Upper lobe of left lung (tissue), 6 donors: ENCODE measurements at places on chromosomes 3 and 15. TPM values are rescaled to one million over a fixed set of nuclear protein-coding genes. Genes with fewer than 3 reads are reported as not detected.

DNA sequence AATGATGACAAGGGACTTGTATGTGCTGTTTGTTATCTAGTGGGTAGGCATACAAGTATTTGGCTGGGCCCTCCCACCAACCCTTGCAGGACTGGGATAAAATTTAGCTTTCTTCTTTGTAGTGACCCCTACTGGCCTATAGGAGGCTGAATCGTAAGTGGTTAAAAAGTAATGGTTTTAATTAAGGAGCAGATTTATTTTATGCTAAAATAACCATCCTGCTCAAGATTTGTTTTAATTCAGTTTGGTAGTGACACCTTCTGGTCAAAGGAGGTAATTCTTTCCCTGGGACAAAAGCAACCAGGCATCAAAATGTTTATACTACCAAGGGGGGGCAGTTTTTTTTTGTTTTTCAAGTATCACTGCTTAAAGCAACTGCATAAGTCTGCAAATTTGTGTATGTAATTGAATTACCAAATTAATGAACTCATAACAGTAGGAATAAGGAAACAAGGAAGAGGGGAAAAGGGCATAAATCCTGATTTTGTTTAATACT lies 70.7 kb downstream of the TOP2B start:
- no peak overlapping the region for H3K4me3 ChIP-seq
- H3K27me3 ChIP-seq, result no peaks in the 10 kb centered on the region
- peaks cover 43% of the 10 kb centered on the region for H3K4me1 ChIP-seq
- peaks cover 27% of the 10 kb centered on the region for H3K36me3 ChIP-seq
- no peak for DNase-seq
- H3K27ac ChIP-seq, result no peak overlapping the region

- H3K27ac ChIP-seq, result peak overlapping the region; percentile 91
- peak; percentile 96 for DNase-seq
- no peaks in the 10 kb centered on the region for H3K36me3 ChIP-seq
- H3K4me1 ChIP-seq, result peaks cover 54% of the 10 kb centered on the region
Measured at GRCh38 chr3:45593708-45594601, 596 bp upstream of the LIMD1 start.

DNA sequence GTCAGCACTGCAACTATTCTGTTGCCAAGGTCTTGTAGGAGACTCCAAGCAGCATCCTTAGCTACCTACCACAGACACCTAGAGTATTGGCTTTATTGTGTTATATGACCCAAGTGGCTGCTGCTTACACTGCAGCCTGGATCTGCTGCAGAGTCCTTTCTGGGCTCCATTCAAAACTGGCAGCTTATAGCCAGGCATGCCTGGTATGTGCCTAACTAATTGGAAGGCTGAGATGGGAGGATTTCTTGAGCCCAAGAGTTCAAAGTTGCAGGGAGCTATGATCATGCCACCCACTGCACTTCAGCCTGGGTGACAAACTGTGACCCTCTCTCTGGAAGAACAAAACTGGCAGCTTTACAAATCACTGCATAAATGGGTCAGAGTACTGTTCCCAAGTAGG lies 8.6 kb downstream of the NDUFB4 start:
- peaks cover 1% of the 10 kb centered on the region for H3K4me1 ChIP-seq
- H3K4me3 ChIP-seq, result no peak overlapping the region
- H3K36me3 ChIP-seq, result peaks cover 8% of the 10 kb centered on the region
- H3K27me3 ChIP-seq, result no peaks in the 10 kb centered on the region

GRCh38 chr15:88982304-88982945 lies 69.2 kb upstream of the MFGE8 start:
- DNase-seq, result no peak
- no peaks in the 10 kb centered on the region for H3K27me3 ChIP-seq
- H3K4me1 ChIP-seq, result no peaks in the 10 kb centered on the region
- no peak overlapping the region for H3K4me3 ChIP-seq

- H3K27ac ChIP-seq, result no peak overlapping the region
- no peak for DNase-seq
- no peak overlapping the region for H3K4me3 ChIP-seq
- H3K36me3 ChIP-seq, result no peaks in the 10 kb centered on the region
Measured at GRCh38 chr3:129890891-129891290, 2.6 kb downstream of the TMCC1 start.

FOXB1 gene
- not detected for total RNA-seq

INSYN1 gene
- total RNA-seq, result 3.1 TPM

DNA sequence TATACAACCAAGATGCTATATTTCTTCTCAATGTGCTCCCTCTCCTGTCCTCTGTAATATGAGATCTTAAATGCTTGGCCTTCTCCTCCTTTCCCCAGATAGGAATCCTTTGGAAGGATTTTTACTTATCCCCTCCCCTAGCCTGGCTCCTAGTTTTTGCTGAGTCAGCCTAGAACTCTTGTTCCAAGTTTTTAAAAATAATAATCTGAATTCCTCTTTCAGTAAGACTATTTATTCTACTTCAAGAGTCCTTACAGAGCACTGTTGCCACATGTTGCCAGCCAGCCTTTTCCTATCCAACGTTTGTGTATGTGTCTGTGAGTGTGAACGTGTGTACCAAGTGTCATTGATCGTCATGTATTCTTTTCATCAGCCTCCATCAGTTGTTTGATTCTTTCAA lies 11.0 kb upstream of the KCNMB2 start:
- H3K27me3 ChIP-seq, result no peaks in the 10 kb centered on the region
- no peaks in the 10 kb centered on the region for H3K36me3 ChIP-seq
- no peak overlapping the region for H3K27ac ChIP-seq
- no peak for DNase-seq
- H3K4me3 ChIP-seq, result no peak overlapping the region

DNA sequence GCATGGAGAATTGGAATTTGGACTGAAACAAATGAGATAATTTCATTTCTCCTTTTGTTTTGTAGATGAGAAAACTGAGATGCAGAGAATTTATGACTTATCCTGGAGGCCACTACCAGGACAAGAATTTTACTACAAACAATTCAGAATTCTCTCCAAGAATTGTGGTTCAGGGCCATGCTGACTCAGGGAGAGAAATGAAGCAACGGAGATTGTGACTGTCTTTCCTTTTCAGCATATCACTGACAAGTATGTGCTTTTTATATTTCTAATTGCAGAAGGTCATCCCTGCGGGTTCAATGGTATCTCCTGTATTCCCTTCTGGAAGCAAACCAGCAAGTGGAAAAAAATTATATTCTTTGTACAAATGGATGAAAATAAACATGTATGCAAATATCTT lies 170.8 kb upstream of the MITF start:
- H3K27me3 ChIP-seq, result no peaks in the 10 kb centered on the region
- DNase-seq, result no peak
- H3K27ac ChIP-seq, result no peak overlapping the region
- H3K4me1 ChIP-seq, result no peaks in the 10 kb centered on the region

GRCh38 chr3:127409421-127410136 lies 121.7 kb upstream of the PRR20G start:
- H3K4me1 ChIP-seq, result peaks cover 16% of the 10 kb centered on the region
- H3K4me3 ChIP-seq, result no peak overlapping the region
- H3K27me3 ChIP-seq, result no peaks in the 10 kb centered on the region
- no peaks in the 10 kb centered on the region for H3K36me3 ChIP-seq
- peak; percentile 11 for DNase-seq

DNA sequence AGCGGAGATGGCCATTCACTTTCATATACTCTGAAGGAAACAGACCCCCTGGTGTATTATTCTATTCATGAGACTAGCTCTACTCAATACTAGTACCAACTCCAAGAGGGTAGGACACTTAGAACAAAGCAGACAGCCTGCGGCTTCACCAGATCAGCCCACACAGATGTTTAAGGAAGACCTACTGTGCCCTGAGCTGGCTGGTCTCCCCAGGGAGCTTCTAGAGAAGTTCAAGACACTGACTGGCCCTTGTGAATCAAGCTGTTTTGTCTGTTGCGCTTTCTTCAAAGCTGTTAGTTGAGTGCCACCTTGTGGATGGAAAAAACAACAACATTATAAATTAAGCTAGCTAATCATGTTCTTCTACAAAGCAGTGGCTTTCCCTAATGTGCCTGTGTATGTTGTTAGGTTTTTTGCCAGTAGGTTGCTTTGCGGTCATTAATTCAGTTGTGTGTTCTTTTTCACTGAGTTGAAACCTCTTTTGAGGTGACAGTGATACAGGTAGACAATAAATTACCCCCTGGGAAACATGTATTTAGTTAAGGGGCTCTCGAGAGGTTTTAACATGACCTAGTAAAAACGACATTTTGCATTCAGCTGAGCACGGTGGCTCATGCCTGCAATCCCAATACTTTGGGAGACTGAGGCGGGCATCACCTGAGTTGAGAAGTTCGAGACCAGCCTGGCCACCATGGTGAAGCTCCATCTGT lies 64.2 kb upstream of the MYZAP start:
- H3K27ac ChIP-seq, result no peak overlapping the region
- no peak overlapping the region for H3K4me3 ChIP-seq
- no peaks in the 10 kb centered on the region for H3K27me3 ChIP-seq
- H3K36me3 ChIP-seq, result peaks cover 8% of the 10 kb centered on the region

CIDEC gene
- total RNA-seq, result not detected

DNA sequence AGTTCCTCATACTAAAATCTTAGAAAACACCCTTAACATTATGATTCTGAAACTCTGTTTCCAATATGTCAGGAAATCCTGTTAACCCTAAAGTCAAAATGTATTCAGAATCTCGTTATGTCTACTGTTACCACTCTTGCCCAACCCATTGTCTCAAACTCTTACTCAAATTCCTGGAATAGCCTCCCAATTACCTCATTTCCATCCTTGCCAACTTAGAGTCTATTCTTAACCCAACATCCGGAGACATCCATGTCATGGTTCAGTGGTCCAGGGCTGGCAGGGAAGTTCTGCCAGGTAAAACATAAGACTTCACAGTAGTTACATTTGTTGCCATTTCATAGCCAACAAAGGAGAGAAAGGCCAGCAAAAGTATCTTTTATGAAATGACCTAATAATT lies 593.9 kb downstream of the PYDC2 start:
- H3K36me3 ChIP-seq, result no peaks in the 10 kb centered on the region
- no peak for DNase-seq
- no peaks in the 10 kb centered on the region for H3K4me1 ChIP-seq
- H3K4me3 ChIP-seq, result no peak overlapping the region
- no peak overlapping the region for H3K27ac ChIP-seq
- H3K27me3 ChIP-seq, result no peaks in the 10 kb centered on the region

CYP1A2 gene
- 0.15 TPM for total RNA-seq

GRCh38 chr3:12440927-12441714 lies 43.2 kb upstream of the TSEN2 start:
- DNase-seq, result peak; percentile 84
- no peak overlapping the region for H3K27ac ChIP-seq
- H3K27me3 ChIP-seq, result no peaks in the 10 kb centered on the region
- H3K36me3 ChIP-seq, result no peaks in the 10 kb centered on the region
- no peak overlapping the region for H3K4me3 ChIP-seq

DNA sequence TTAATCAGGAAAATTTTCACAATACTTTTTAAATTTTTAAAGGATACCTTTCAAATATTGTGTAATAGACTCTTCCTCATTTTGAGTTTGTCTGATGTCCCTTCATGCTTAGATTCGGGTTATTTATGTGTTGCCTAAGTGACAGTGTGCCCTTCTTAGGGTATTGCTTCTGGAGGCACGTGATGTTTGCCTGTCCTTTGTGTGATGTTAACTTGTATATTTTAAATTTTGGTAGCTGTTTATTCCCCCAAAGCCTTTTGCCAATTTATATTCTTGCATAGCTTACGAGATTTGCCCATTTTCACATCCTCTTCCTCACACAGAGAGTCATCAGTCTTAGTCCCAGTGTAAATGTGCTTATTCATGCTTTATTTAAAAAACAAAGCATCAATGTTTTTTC lies 433.1 kb downstream of the EPHB1 start:
- no peak for DNase-seq
- no peaks in the 10 kb centered on the region for H3K27me3 ChIP-seq
- peaks cover 14% of the 10 kb centered on the region for H3K4me1 ChIP-seq
- no peak overlapping the region for H3K4me3 ChIP-seq
- H3K27ac ChIP-seq, result no peak overlapping the region
- H3K36me3 ChIP-seq, result no peaks in the 10 kb centered on the region

ALS2CL gene
- total RNA-seq, result 69.5 TPM
